CD8-positive, alpha-beta memory T cell (primary cell): ENCODE measurements at places on chromosomes 5 and 9. TPM values are rescaled to one million over a fixed set of nuclear protein-coding genes. Genes with fewer than 3 reads are reported as not detected.

- H3K27ac ChIP-seq = no peak overlapping the region
- no peak for DNase-seq
- no peak overlapping the region for H3K4me3 ChIP-seq
- no peaks in the 10 kb centered on the region for H3K36me3 ChIP-seq
- no peaks in the 10 kb centered on the region for H3K4me1 ChIP-seq
Measured at GRCh38 chr5:99005506-99005905, 76.7 kb upstream of the CHD1 start.

DNA sequence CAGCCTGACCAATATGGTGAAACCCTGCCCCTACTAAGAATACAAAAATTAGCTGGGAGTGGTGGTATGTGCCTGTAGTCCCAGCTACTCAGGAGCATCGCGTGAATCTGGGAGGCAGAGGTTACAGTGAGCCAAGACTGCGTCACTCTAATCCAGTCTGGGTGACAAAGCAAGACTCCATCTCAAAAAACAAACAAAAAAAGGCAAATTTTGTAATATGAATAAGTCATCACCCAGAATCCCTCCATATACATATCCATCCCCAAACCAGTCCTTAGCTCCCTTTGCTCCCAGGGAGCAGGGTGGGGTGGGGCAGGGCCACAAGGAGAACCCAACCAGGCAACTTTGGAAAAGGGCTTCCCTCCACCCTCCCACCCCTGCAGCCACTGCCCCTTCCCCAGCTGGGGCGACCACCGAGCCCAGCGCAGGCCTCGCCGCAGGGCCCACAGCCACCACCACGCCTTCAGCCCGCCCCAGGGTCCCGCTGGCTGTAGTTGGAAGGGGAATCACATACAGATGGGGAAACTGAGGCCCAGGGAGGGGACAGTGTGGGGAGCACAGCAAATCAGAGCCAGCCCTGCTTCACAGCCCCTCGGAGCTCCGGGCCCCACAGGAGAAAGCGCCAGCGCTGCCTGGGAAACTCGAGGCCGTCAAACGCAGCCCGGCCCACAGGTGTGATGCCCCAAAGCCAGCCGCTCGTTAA lies 7.8 kb downstream of the NOTCH1 start:
- peak overlapping the region; percentile 78 for H3K4me3 ChIP-seq
- no peak for DNase-seq
- peaks cover 75% of the 10 kb centered on the region for H3K4me1 ChIP-seq
- peak overlapping the region; percentile 60 for H3K27ac ChIP-seq
- H3K36me3 ChIP-seq = no peaks in the 10 kb centered on the region

Gene ANKRD33B
- total RNA-seq = 29.6 TPM

- H3K4me1 ChIP-seq = peaks cover 10% of the 10 kb centered on the region
- no peak for DNase-seq
- peaks cover 4% of the 10 kb centered on the region for H3K36me3 ChIP-seq
- no peak overlapping the region for H3K27ac ChIP-seq
- no peaks in the 10 kb centered on the region for H3K27me3 ChIP-seq
Measured at GRCh38 chr5:151021746-151022145, 1.4 kb downstream of the GPX3 start.

GRCh38 chr5:77016962-77017361 lies 13.2 kb upstream of the AGGF1 start:
- no peak overlapping the region for H3K27ac ChIP-seq
- no peaks in the 10 kb centered on the region for H3K4me1 ChIP-seq
- DNase-seq = no peak
- no peaks in the 10 kb centered on the region for H3K27me3 ChIP-seq

Gene HRH2
- total RNA-seq = 29.6 TPM

Gene DBH
- not detected for total RNA-seq

GRCh38 chr5:58825899-58826298 lies 243.0 kb downstream of the RAB3C start:
- no peaks in the 10 kb centered on the region for H3K27me3 ChIP-seq
- H3K27ac ChIP-seq = no peak overlapping the region
- DNase-seq = no peak
- H3K36me3 ChIP-seq = no peaks in the 10 kb centered on the region
- H3K4me1 ChIP-seq = no peaks in the 10 kb centered on the region

Gene RICTOR
- total RNA-seq = 32.9 TPM

- no peak for DNase-seq
- no peaks in the 10 kb centered on the region for H3K27me3 ChIP-seq
- H3K4me1 ChIP-seq = no peaks in the 10 kb centered on the region
Measured at GRCh38 chr5:73104326-73104725, 16.0 kb upstream of the TMEM171 start.

Gene FCN1
- total RNA-seq = 1.6 TPM

- H3K4me3 ChIP-seq = peak overlapping the region; percentile 4
- H3K36me3 ChIP-seq = no peaks in the 10 kb centered on the region
- H3K27me3 ChIP-seq = peaks cover 47% of the 10 kb centered on the region
Measured at GRCh38 chr5:83474161-83474796, 2.7 kb downstream of the VCAN start.

Gene TBC1D2
- 3.3 TPM for total RNA-seq

DNA sequence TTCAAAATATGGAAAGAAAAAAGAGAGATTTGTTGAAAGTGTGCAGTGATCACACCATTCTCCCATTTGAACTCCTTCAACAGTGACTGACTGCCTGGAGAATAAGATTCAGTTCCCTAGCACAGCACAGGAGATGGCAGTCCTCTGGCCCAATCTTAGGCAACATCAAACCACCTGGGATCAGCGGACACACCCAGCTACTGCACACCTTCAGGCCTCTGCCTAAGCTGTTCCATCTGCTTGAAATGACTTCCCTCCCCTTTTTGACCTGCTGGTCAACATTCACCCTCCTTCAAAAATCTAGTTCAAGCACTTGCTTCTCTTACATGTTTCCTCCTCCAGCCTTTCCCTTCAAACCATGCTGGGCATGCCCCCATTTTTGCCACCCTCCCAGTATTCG lies 4.5 kb downstream of the MAPK9 start:
- peaks cover 4% of the 10 kb centered on the region for H3K36me3 ChIP-seq
- no peak overlapping the region for H3K4me3 ChIP-seq
- no peak overlapping the region for H3K27ac ChIP-seq
- no peak for DNase-seq

DNA sequence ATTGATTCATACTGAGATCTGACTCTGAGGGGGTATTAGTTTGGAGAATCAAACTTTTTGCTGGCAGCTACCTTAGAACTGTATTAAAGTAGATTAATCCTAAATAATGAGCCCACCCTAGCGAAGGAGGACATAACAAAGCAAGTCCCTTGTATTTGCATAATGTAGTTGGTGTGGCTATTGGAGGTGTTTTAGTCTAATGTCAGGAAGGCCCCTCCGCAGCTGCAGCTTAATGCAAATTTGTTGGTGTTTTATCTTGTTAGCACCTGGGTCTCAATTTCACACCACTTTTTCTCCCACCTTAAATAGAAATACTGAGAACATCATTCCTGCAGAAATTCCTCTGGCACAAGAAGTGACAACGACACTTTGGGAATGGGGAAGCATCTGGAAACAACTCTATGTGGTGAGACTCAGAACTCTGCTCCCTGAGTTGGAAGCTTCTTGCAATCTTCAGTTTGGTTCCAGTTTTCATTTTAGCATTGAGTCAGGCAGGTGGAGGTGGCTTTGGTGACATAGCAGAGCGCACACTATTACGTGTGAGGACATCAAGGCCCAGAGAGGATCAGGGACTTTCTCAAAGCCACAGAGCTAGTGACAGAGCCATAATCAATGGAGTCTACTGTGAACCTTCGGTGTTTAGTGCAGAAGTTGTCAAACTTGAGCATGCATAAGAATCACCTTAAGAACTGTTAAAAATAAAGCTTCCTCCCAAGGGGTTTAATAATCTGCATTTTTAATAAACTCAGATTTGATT lies 33.9 kb downstream of the DOCK2 start:
- H3K36me3 ChIP-seq = peaks cover 30% of the 10 kb centered on the region
- H3K4me3 ChIP-seq = no peak overlapping the region
- no peak for DNase-seq
- H3K27ac ChIP-seq = no peak overlapping the region
- H3K4me1 ChIP-seq = no peaks in the 10 kb centered on the region

GRCh38 chr5:91114658-91115057 lies 268.5 kb downstream of the ARRDC3 start:
- no peak overlapping the region for H3K4me3 ChIP-seq
- DNase-seq = no peak
- H3K4me1 ChIP-seq = no peaks in the 10 kb centered on the region
- H3K27ac ChIP-seq = no peak overlapping the region
- no peaks in the 10 kb centered on the region for H3K36me3 ChIP-seq

- DNase-seq = no peak
- no peak overlapping the region for H3K27ac ChIP-seq
- H3K4me1 ChIP-seq = peaks cover 32% of the 10 kb centered on the region
- H3K36me3 ChIP-seq = peaks cover 19% of the 10 kb centered on the region
Measured at GRCh38 chr5:142132916-142133315, 24.3 kb downstream of the NDFIP1 start.
